ENCODE measurements at places on chromosomes 3 and 15.

DNA sequence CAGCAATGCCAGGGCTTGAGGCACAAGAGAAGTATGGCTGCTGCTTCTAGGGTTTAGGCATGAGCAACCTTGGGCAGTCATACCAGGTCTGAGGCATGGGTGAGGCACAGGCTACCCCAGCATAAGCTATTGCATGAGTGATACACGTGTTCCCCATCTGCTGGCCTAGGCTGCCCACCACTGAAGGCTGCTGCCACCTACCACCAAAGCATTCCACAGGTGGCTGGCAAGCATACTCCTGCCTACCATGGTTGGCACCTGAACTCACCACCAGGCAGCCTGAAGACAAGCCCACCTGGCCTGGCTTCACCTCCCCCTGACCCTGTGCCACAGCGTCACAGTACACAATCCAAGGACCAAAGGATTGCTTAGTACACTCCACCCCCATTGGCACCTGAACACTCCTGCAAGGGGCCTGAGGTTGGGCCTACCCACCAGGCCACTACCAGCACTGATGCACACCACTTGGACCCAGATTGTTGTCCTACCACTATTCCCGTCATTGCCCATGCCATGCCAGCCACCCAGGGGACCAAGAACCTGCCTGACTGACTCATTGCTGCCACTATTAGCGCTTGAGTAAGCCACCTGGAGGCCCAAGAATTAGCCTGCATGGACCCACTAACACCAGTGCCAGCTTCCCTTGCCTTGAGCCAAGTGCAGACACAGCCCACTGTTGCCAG is 115.7 kb downstream of the STT3B start:
- DNase-seq: no peak

DNA sequence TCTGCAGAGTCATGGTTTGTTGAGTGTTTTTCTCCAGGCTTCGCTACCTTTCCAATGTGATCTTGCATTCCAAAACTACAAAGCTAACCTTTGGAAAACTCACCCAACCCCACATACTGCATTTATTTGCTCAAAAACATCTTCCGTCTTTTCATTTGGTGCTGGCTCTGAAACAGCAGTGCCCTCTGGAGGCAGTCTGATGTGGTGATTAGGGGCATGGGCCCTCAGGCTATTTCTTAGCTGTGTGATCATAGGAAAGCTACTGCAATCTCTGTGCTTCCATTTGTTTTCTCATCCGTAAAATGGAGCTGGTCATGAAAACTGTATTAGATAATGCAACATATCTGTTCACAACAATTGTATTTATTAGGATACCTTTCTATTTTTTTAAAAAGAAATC is 47.0 kb downstream of the MTHFS start:
- DNase-seq: no peak

GRCh38 chr3:151351219-151351618 is 21.9 kb upstream of the P2RY13 start:
- DNase-seq: no peak

- DNase-seq: no peak
Measured at GRCh38 chr3:79406175-79406574, 361.6 kb downstream of the ROBO1 start.

DNA sequence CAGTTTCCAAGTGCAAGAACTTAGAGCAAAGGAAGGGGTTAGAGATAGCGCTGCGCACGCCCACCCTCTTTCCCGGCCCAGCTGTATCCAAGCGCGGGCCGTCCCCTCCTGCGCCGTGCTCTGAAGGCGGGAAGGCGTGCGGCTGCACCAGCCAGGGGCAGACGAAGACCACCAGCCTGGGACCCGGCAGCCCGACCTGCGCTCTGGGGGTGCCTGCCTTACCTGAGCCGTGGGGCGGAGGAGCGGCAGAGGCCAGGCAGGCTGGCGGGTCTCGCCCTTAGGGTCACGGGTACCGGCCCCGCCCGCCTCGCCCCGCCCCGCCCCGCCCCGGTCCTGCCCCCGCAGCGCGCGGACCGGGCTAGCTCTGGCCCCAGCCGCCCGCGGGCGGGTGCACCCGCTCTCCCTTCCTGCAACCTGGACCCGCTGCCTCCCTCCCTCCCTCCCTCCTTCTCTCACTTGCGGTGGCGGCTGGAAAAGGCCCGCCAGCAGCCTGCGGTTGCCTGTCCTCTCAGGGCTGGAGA is at the start of gene WDR72:
Gene WDR72, minus strand, starts transcription at position 253 of the 521 bp plus-strand sequence. CDS start 26,514 bp downstream, outside the sequence.
- DNase-seq: no peak

- no peak for DNase-seq
Measured at GRCh38 chr15:39640665-39641064, 59.8 kb downstream of the THBS1 start.

- no peak for DNase-seq
Measured at GRCh38 chr15:58484791-58485600, 53.2 kb downstream of the LIPC start.

DNA sequence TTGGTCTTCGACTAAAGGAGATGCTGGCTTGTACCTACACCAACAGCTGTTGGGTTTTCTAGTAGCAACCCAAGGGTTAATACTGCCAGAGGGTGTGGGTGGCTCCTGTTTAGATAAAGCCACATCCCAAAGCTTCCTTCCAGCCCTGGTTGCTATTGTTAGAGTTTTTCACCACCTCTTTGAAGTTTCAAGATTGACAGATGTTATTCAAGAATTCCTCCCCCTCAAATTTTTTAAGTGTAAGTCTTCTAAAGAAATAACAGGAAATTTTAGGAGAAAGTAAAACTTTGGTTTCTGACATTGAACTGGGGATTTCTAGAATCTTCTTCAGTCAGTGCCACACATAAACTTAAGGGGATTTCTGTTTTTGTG is 60.9 kb downstream of the TGFBR2 start:
- no peak for DNase-seq

DNA sequence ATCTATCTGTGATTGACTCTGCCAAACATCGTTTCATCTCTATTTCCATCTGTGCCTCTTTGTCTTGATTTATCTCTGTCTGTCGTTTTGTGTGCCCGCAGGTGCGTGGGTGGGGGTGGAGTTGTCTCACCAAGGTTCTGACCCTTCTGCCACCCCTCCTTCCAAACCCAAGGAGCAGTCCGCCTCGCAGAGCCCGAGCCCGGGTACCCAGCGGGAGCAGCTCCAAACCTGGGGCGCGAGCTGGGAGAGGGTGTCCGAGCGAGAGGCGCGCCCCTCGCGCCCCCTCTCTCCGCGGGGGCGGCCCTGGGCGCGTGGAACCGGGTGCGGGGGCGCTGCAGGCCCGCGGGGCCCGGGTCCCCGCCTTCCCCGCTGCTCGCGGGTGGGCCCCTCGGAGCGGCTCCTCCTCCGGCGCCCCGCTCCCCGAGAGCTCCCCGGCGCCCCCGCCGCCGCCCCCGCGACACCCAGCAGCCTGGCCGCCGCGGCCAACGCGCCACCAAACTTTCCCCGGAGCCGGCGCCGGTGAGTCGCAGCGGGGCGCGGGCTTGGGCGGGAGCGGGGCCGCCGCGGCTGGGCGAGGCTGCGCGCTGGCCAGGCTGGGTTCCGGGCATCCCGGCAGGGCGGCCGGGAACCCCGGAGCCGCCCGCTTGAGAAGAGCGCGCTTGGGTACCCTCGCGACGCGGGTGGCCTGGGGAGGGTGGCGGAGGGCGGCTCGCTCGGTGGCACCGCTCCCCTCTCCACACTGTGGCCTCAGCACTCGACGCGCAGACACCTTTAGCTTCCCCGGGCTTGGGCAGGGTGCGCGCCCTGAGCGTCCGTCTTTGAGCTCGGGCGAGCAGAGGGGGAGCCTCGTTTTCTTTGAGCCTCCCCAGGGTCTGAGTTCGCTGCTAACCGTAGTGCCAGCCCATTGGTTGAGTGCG is at the start of gene HRH1:
Gene HRH1, plus strand, starts transcription at position 458 of the 917 bp plus-strand sequence. CDS start 104,545 bp downstream, outside the sequence.
- DNase-seq: peak; percentile 35

DNA sequence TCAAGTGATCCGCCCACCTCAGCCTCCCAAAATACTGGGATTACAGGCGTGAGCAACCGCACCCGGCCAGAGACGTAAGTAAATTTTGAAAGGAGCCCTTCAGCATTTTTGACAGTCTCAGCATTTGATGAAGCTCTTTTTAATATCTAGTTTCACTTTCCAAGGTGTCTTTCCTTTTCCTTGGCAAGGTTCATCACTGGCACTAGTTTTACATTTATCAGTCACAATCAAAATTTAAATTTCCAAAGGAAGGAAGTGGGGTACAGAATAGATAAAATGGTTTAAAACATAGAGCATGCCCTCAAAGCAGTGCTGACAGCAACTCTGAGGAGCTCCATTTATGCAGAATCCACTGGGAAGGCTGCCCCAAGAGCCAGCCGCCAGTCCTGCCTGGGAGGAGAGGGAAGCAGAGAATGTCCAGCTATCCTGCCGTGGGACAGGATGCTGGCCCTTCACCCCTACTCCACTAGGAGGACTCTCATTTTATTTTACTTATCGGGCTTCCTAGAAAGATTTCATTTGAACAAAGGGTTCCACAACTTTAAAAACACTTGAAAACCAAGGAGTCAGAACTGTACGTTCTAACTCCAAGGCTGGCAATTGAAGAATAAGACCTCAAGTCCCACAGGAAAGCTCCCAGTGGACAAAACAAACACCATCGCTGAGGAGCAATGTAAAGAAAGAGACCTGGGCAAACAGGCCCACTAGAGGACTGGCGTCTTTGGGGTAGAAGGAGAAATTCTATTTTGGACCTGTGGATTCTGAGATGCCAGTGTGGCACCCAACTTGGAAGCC is 9.9 kb downstream of the SFMBT1 start:
- no peak for DNase-seq

GRCh38 chr3:56919137-56919796 is 117.5 kb upstream of the ARHGEF3 start:
- no peak for DNase-seq

GRCh38 chr15:67501177-67501835 is 19.6 kb upstream of the C15orf61 start:
- no peak for DNase-seq

- DNase-seq: no peak
Measured at GRCh38 chr3:105139881-105140560, 226.7 kb upstream of the ALCAM start.

DNA sequence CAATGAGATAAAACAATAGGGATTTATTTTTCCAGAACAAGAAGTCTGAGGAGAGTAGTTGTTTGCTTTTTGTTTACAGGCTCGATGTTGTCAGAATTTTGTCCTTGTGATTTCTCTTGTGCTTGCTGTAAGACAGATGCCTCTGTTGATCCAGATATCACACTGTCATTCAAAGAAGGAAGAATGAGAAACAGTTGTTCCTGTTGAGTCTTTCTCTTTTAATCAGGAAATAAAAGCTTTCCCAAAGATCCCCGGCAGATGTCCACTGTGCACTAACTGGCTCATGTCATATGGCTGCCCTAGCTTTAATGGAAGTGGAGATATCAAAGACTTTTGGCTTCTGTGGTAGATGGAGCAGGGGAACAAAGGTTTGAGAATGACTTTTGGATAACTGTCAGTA is 6.8 kb downstream of the SERPINI1 start:
- no peak for DNase-seq

- DNase-seq: no peak
Measured at GRCh38 chr15:88788036-88788435, 15.2 kb upstream of the ACAN start.

DNA sequence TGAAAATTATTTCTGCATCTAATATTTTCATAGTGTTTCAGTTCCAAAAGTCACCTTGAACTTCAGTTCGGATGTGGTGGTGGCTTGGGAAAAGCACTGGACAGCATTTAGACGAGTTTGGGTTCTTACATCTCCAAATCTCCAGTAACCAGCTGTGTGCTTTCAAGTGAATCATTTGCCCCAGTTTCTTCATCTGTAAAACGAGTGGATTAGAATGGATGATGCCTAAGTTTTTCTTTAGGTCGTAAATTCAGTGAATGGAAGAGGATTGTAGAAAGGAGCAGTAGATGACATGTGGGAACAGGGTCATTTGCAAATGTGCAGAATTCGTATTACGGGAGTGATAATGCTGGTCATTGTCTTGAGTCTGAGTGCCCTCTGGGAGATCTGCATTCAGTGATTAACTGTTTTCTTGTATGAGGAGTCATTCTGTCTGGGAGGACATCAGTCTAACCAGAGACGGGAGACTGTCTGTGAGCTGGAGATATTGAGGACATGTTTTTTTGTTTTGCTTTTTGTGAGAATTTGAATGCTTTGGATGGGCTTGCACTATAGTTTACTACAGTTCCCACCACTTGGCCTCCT is 641.6 kb upstream of the TBL1XR1 start:
- DNase-seq: no peak

- no peak for DNase-seq
Measured at GRCh38 chr3:131233900-131234668, 147.5 kb upstream of the NUDT16 start.

DNA sequence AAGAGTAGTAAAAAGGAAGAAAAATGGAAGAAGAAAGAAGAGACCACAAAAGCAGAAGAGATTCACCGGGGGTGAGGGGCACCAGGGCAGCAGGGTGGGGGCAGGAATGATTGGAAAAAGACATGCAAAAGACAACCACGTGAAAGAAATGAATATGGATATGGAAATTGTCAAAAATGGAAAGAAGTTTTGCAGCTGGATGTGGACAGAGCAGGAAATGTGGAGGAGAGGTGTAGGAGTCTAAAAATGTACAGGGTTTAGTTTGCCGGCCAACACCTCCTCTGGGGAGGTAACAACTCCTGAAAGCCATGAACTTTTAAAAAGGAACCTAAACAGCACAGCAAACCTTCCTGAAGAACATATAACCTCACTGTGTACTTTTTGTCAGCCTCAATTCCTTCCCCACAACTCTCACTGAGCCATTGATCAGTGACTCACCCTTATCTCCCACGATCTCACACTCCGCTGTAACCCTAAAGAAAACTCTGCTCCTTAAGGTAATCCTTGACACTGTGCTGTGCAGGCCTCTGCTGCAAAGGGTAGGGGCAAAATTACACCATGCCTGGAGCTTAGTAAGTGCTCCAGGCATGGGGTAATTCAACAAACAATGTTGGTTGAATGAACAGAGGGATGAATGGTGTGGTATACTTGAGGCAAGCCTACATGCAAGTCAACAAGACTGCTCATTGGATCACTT is 100.2 kb upstream of the BOC start:
- DNase-seq: no peak

GRCh38 chr3:43309372-43310305 is 23.3 kb downstream of the SNRK start:
- no peak for DNase-seq

DNA sequence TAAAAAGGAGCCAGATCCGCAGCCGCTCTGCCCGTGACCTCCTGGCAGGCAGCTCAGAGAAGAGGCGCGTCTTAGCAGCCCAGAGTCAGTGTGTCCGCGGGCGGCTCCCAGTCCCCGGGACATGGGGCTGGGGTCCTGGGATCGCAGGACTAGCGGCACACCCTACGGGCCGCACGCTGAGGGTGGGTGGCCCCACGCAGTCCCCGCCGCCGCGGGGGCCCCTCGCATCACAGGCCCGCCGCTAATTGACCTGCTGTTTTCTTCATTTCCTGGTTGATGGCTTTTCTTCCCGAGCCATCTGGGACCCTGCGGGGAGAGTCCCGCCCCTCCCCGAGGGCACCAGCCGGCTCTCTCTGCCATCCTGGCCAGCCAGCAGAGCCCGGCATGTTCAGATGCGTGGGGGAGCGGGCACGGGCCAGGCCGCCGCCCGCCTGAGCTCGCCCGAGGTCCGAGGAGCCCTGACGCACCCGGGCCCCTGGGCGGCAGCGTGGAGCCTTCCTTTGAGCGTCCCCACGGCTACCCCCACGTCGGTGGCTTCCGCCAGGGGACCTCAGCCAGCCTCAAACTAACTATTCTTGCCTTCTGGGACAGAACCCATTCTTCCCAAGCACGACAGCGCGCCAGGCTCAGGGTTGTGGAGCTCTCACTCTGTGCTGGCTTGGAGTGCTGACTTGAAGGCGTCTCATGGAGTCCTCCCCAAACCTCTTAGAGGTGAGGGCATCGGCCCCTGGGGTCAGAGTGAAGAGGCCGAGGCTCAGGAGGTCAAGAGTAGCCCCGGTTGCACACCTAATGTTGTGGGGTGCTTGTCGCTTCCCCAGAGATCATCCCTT is 34.6 kb upstream of the CACNA2D3 start:
- DNase-seq: peak; percentile 15

All from left ventricle myocardium inferior (tissue), 1 donor.